Anterior cingulate cortex (tissue), 58 donors: ENCODE measurements at places on chromosomes 1 and 21.

DNA sequence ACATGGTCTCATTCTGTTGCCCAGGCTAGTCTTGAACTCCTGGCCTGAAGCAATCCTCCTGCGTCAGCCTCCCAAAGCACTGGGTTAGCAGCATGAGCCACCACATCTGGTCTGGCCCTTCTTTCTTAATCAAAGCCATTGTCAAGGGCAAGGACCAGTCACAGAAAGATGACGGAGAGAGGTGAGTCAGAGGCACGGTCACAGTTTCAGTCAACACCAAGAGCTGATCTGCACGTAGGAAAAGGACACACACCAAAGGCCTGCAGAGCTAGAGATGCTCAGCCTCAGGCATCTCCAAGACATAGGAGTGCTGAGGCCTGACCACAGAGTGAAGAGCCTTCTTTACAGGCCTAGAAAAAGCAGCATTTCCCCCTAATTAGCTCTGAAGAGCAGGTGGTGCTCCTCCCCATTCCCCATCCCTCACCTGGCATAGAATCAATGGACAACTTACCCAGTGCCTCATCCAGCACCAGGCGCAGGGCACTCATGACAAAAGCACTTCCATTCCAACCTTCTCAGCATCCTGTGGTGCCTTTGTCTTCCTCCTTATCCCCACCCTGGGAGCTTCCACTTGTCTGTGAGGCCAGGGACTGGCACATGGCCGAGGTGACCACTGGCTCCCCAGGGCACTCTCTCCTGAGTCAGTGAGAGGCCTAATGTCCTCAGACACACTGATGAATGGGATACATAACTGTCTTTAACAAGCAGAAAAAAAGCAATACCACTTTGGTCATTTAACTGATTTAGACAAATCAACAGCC lies 139.8 kb downstream of the AJAP1 start:
- DNase-seq, result no peak

GRCh38 chr1:247270003-247270402 lies 14.1 kb downstream of the VN1R5 start:
- no peak for DNase-seq

DNA sequence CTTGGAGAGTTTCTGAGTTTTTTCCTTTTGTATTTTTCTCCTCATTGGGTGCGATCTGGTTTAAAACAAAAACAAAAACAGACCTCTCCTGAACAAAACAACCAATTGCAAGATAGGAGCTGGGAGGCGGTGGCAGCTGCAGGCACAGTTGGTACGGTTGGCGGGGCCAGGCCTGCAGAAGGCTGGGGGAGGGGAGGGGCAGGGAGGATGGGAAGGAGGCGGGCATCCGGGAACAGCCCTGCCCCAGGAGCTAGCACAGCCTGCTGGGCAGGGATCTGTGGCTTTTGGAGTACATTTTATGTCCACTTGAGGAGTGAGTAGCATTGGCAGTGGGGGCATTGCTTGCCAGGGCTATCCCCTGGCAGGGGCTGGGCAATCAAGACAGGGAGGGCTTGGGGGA lies 5.2 kb downstream of the CAPN9 start:
- DNase-seq, result peak; percentile 79

DNA sequence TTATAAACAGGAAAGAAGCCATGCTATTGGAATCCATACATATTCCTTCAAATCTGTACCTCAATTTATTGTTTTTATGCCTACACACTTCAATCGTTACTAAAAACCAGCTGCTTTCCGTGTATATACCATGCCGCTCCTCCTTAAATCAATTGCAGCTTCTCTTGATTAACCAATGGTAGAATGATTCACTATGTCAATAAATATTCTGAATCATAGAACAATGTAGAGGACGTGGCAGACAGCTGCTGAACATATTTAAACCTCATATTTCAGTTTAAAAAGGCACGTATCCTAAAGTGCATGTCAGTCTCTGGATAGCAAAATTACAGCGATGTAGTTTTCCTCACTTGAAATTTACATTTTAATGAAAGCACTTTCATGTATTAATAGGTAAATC lies 100.4 kb downstream of the MRPL39 start:
- DNase-seq, result no peak

DNA sequence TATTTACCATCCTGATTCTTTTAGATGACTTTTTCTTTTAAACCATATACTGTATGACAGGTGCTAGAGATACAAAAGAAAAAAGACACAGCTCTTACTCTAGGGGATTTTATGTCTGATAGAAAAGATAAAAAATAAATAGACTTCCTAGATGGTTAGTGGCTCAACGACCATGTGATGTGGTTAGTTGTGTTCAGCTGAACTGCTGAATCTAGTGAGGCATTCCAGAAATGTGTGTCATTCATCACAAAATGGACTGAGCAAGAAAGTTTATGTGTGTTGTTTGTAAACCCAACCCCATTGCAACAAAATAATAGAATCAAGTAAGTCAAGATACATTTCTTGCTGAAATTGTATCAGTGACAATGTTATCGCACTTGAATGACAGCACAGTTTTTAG lies 205.8 kb upstream of the LYPLAL1 start:
- DNase-seq, result no peak

DNA sequence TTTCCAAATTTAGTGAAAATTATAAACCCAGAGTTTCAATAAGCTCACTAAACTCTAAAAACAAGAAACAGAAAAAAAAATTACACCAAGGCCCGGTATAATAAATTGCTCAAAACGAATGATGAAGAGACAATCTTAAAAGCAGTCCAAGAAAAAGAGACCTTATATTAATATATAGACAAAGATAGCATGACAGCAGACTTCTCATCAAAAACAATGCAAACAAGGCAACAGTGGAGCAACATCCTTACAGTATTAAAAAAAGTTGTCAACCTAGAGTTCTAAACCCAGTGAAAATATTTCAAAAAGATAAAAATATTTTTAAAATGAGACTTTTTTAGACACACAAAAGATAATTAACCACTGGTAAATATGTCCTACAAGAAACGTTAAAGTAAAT lies 46.7 kb downstream of the KIFAP3 start:
- no peak for DNase-seq

- DNase-seq, result no peak
Measured at GRCh38 chr1:187773168-187773567, 944.4 kb downstream of the PLA2G4A start.

- DNase-seq, result no peak
Measured at GRCh38 chr1:99501871-99502270, 144.0 kb upstream of the PALMD start.

DNA sequence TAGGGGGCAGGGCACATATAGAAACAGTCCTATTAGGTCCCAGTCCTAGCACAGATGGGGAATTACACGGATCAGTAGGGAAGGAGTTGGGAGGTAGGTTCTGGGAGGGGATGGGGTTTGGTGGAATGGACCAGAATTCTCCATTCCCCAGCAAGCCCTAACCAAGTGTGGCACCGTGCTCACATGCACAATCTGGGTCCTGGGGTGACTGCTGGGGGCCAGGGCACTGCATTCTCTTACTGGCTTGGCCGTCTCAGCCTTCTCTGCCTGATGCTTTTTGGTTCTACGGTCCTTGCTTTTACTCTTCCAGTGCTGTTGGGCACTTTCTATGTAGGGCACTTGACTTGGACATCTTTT lies 53.9 kb downstream of the NENF start:
- no peak for DNase-seq

GRCh38 chr1:214260561-214261205 lies 20.3 kb upstream of the SMYD2 start:
- no peak for DNase-seq

GRCh38 chr1:5985250-5985649 lies 7.0 kb downstream of the NPHP4 start:
- no peak for DNase-seq

GRCh38 chr1:99173900-99174299 lies 90.4 kb upstream of the PLPPR4 start:
- no peak for DNase-seq
